Cortex of kidney (tissue), 1 donor: ENCODE measurements at places on chromosomes 2 and 18.

DNA sequence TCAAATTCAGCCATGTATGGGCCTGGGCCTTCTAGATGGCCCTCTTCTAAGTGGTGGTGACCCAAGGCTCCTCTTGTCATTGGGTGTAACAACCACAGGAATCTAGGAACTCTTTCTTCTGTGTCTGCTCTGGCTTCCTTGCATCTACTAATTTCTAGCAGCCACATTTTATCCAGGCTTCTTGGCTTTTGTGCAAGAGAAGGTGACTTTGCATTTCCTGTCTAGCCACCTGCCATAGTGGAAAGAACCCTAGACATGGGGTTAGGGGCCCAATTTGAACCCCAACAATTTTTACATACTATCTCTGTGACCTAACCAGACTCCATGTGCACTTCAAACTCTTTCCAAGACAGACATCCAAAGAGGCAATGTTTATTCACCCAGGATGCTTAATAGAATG is 25.1 kb downstream of the SMYD1 start:
- no peak for DNase-seq

DNA sequence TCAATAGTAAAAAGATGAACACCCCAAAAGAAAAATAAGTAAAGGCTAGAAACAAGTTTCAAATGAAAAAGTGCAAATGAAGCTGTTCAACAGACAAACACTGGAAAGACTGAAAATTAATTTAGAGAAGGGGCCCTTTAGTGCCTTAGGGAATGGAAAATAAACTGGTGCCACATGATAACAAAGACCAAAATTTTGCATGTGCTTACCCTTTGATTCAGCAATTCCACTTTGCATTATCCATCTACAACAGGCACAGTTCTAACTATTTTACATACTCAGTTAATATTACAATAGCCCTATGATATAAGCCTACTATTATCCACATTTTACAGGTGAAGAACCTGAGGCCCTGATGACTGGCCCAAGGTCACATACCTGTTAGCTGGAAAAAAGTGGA is 183.9 kb downstream of the NBAS start:
- no peak for DNase-seq

DNA sequence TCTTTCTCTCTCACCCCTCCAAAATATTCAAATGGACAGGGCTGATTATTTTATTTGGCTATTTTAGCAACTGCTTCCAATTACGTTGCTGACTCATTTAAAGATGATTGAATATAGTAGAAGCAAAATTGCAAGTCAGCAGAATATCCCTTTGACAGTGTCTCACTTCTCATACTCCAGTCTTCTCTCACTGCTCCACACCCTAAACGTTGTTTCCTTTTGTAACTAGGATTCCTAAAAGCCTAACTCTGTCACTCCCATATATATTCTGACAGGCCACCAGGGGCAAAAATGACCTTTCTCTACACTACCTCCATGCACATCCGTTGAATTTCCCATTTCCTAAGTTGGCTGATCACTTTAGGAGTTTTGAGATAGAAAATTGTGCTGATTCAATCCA is 351.1 kb downstream of the RND3 start:
- no peak for DNase-seq

- no peak for DNase-seq
Measured at GRCh38 chr18:52570975-52571374, 231.0 kb downstream of the DCC start.

GRCh38 chr2:215572341-215572848 is 136.5 kb upstream of the FN1 start:
- no peak for DNase-seq

DNA sequence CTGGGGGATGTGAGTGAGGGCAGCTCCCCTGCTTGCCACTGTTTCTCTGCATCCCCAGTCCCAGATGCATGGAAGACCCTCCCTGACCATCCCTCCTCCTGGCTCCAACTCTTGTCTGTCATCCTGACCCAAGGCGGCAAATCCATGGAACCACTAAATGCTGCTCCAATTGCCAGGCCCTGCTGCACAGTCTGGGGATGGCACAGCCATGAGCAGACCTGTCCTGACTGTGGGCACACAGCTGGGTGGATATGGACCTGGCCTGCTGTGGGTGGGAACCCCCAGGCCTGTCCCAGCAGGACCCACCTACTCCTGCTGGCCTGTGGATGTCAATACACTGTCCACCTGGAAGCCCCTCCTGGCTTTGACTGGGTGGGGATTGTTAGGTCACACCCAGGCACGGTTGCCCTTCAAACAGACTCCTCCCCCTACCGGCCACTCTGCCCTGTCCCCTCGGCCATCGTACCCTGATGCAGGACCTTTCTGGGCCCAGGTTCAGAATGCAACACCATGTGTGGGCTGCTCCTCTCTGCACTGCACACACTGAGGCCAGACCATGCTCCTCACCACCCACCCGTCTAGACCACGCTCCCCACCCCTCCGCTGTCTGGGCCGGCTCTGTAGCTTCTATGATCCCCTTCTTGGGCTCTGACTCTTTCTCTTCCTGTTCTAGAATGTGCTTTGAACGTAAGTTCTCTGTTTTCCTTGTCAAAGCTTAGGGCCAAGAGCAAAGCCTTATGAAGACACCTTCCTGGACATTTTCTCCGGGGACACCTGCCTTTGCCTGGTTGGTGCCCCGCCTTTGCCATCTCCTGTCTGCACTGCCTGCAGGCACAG is 57.9 kb downstream of the INPP5D start:
- DNase-seq: no peak

DNA sequence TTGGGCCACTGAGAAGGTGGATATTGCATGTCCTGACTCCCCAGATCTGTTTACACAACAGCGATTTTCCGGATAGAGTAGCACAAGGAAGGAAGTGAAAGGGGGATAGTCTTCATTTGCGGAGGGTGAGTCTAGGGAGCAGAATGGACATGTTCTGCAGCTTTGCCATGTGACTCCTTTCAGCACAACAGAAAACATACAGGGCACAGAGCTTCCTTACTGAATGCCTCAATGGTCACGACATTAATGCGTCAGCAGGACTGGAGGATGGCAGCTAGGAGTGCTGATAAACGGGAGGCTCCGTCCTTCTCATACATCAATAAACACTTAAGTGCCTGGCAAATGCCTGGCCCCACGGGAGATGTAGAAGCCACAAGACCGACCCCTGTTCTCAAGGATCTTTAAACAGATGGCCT is 163.0 kb downstream of the FAM210A start:
- no peak for DNase-seq
